ENCODE measurements at places on chromosomes 12 and 14.

GRCh38 chr12:53190108-53190729, 9.5 kb upstream of the CSAD start:
- DNase-seq, result peak; percentile 25

- DNase-seq, result no peak
Measured at GRCh38 chr12:85058339-85058738, 22.2 kb downstream of the LRRIQ1 start.

- DNase-seq, result no peak
Measured at GRCh38 chr14:56687123-56687522, 107.5 kb downstream of the TMEM260 start.

GRCh38 chr12:113971392-113971791, 5.3 kb upstream of the RBM19 start:
- DNase-seq, result no peak

DNA sequence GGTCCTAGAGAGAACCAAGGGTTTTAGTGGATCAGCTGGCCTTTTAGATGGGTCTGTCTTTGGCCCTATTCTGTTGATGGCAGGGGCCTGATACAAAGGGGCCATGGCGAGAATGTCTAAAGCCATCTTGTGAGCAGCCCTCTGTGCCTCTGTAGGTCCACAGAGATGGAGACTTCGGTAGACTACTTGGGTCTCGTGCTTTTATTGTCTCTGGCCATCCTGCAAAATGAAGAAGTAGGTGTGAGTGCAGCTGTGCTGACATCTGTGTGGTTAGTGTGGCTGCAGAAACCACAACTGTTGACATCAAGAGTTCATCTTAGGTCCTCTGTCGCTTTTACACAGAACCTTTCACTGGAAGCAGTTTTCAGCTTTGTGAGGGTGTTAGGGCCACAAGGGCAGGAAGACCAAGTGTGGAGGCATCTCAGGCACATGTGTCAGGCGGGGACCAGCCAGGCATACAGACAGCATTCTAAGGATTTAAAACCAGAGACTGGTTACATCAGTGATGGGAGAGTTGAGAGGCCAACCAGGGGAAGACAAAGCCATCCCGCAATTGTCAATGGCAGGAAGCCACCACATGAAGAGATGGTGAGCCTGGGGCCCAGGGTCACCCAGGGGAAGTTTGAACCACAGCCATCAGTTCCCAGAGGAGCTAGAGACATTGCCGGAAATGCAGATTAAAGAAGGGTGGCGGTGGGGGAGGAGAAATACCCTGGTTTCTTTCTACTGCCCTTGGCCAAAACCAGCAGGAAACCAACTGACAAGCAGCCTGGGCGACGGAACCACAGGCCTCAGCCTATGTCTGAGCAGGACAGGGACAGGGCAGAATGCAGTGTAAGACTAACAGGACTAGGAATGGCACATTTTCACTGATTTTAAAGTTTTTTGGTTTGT, 13.0 kb upstream of the TPCN1 start:
- peak; percentile 20 for DNase-seq

DNA sequence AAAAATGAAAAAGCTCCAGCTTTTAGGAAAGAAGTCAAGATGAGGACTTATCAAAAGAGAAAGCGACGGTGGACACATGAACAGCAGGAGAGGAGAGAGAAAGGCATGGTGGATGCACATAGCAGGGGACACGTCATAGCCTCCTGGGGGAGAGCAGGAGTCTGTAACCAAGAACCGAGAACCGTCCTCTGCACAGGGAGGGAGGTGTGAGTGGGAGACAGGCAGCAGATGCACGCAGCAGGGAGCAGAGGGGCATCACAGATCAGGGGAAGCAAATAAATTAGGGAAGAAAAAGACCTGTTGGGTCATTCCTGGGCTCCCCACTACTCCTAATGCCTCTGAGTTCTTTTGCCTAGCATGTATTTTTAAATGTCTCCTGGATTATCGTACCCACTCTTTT, 138.1 kb upstream of the RMST start:
- DNase-seq, result no peak

GRCh38 chr12:44000309-44000952, 164.6 kb downstream of the TMEM117 start:
- DNase-seq, result no peak

DNA sequence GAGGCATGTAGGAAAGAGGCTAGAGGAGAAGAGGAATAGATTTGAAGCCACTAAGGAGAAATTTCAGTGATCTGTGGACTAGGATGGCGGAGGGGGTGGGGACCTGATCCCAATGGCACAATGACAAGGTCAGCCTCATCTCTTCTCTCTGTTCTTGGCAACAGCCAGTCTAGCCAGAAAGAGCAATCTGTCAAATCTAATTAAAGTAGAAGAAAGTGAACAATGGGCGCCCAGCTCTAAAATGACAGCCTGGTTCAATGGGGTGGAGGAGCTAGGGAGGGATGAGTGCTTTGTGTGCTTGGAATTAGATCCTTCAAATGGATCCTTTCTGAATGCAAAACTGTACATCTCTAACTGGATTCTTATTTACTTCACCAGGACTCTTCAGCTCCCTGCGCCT, 37.2 kb upstream of the TUBA1C start:
- no peak for DNase-seq

DNA sequence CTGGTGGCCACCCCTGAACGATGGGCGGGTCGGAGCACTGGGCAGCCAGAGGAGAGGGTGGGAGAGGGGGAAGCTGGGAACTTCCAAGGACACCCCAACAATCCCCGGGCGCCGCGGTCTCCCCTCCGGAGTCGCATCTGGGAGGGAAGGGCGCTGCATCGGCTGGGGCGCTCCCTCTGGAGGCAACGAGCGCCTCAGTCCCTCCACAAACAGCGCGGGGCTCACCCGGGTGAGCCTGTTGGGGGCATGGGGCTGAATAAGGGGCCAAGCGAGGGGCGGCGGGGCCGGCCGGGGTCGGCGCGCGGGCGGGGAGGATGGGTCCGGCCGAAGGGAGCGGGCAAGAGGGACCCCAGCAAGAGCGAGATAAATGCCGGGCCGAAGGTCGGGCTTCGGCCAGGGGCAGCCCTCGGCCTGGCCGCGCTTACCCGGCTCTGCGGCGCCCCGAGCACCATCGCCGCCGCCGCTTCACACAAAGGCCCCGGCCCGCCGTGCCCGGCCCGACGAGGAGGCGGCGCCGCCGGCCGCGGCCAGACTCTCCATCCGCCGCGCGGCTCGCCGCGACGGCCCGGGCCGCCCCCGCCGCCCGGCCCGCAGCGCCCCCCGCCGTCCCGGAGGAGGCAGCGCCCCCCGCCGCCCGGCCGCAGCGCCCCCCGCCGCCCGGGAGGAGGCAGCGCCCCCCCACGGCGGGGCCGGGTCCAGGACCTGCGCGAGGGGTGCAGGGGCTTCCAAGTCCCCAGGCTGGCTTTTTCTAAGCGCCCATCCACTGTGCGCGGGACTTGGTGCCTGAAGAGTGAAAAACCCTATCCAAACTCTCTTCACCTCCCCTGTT, at the start of gene ZBTB39:
ZBTB39 (minus strand) TSS at position 567 of the 829 bp plus-strand sequence. CDS start 1,629 bp downstream, outside the sequence.
- DNase-seq, result peak; percentile 30

DNA sequence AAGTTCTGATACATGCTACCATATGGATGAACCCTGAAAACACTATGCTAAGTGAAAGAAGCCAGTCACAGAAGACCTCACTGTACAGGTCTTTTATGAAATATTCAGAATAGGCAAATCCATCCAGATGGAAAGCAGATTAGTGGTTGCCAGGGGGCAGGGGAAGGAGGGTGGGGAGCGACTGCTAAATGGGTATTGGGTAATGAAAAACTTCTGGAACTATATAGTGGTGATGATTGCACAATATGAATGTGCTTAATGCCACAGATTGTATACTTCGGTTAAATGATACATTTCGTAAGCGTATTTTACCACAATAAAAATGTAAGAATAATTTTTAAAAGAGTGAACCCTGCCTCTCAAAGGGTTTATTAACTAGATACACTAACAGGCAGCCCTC, 11.8 kb upstream of the KSR2 start:
- no peak for DNase-seq

DNA sequence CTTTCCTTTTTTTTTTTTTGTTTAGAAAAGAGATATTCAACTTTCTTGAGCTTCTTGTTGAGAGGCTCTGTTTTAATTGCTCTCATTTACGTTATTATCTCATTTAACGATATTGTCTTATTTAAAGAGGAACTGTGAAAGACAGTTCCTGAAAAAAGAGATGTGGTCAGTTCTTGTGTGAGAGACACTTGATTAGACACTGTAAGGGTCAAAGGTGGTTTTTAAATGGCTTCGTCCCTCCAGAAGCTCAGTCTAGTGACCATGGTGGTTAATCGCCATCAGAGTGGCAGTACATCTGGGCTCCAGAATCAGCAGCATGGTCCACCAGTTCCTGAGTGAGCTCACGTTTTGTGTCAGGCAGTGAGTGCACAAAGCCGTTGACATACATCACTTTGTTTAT, 57.9 kb upstream of the KCNA5 start:
- no peak for DNase-seq

Measured in activated CD8-positive, alpha-beta memory T cell treated with anti-CD3 and anti-CD28 coated beads for 4 hours (primary cell).